Pulmonary artery endothelial cell (primary cell): ENCODE measurements at places on chromosomes 13 and 19. TPM values are rescaled to one million over a fixed set of nuclear protein-coding genes. Genes with fewer than 3 reads are reported as not detected.

The ZNF69 gene
- total RNA-seq, result 1.1 and 11.1 TPM in 2 replicates

The GRIN2D gene
- 0.39 and 0.40 TPM in 2 replicates for total RNA-seq

The SWSAP1 gene
- 0.73 and 0.78 TPM in 2 replicates for total RNA-seq

The CYP4F11 gene
- not detected in 2 replicates for total RNA-seq

The COX6B2 gene
- total RNA-seq, result not detected in 2 replicates

The DEDD2 gene
- 16.2 and 29.1 TPM in 2 replicates for total RNA-seq

The CERS1 gene
- total RNA-seq, result 1.7 and 4.5 TPM in 2 replicates

The ZNF681 gene
- 0.26 and 1.3 TPM in 2 replicates for total RNA-seq

The TMC4 gene
- total RNA-seq, result 0.11 and 0.86 TPM in 2 replicates

The ACP5 gene
- 1.2 TPM in 1 of 2 replicates, not detected in the other for total RNA-seq

The SPACA4 gene
- not detected in 2 replicates for total RNA-seq

The KASH5 gene
- not detected in 2 replicates for total RNA-seq

The CKM gene
- not detected in 2 replicates for total RNA-seq

The ERF gene
- 22.6 and 27.3 TPM in 2 replicates for total RNA-seq

The ZNF253 gene
- 1.7 and 3.5 TPM in 2 replicates for total RNA-seq

The IFNL1 gene
- total RNA-seq, result not detected in 2 replicates

The ENOX1 gene
- 0.95 and 7.1 TPM in 2 replicates for total RNA-seq

The OR7D2 gene
- not detected in 2 replicates for total RNA-seq

The FGF22 gene
- 0.07 TPM in 1 of 2 replicates, not detected in the other for total RNA-seq

The APOC1 gene
- total RNA-seq, result 1.2 and 1.8 TPM in 2 replicates

The SIGLEC8 gene
- total RNA-seq, result not detected in 2 replicates

The JOSD2 gene
- total RNA-seq, result 18.3 and 22.0 TPM in 2 replicates

The TMEM272 gene
- not detected in 2 replicates for total RNA-seq

The ZNF358 gene
- 11.7 and 16.0 TPM in 2 replicates for total RNA-seq

The ERVK3-1 gene
- 13.2 and 19.3 TPM in 2 replicates for total RNA-seq

The ZNF625 gene
- total RNA-seq, result 11.1 and 12.9 TPM in 2 replicates

The FPR2 gene
- not detected in 2 replicates for total RNA-seq

The POU2F2 gene
- 0.26 and 0.49 TPM in 2 replicates for total RNA-seq

The FAAP24 gene
- total RNA-seq, result 2.9 and 3.5 TPM in 2 replicates

The PRSS57 gene
- 0.07 TPM in 1 of 2 replicates, not detected in the other for total RNA-seq

The MYO16 gene
- 0.04 TPM in 1 of 2 replicates, not detected in the other for total RNA-seq

The CLDND2 gene
- total RNA-seq, result not detected in 2 replicates

The KIR3DL2 gene
- total RNA-seq, result not detected in 2 replicates

The ZNF578 gene
- total RNA-seq, result 2.2 and 3.8 TPM in 2 replicates

The URAD gene
- total RNA-seq, result not detected in 2 replicates

The NLRP7 gene
- total RNA-seq, result not detected in 2 replicates

The ECSIT gene
- 34.9 and 55.2 TPM in 2 replicates for total RNA-seq

The CEACAM7 gene
- total RNA-seq, result not detected in 2 replicates

The CRB3 gene
- total RNA-seq, result 0.11 and 0.13 TPM in 2 replicates

The ZNF570 gene
- total RNA-seq, result 5.9 and 9.6 TPM in 2 replicates

The ZNF723 gene
- not detected in 2 replicates for total RNA-seq
